SK-N-MC (cell line): ENCODE measurements at places on chromosomes 7 and 10.

GRCh38 chr10:69911613-69912528 is 110.2 kb downstream of the COL13A1 start:
- DNase-seq = no peak

GRCh38 chr10:72765051-72765745 is 73.3 kb downstream of the MCU start:
- DNase-seq = no peak

GRCh38 chr7:47649919-47650318 is 68.0 kb upstream of the TNS3 start:
- no peak for DNase-seq

DNA sequence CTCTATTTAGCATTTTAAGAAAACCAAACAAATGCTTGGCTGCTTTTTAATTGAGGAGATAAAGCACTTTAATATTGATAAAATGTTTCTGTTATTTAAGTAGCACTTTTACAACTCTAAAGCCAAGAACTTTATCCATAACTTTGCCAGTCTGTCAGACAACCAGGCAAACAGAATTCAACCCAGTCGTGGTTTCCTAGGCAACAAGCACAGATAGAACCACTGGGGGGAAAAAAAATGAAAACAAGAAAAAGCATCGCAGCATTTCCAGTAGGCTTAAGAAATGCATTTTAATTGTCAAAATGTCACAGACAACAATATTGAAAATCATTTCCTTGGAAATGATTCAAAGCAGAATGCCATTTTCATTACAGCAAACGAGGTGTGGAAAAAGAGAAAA is 323.4 kb downstream of the PARD3 start:
- DNase-seq = no peak

- no peak for DNase-seq
Measured at GRCh38 chr7:137999496-138000080, 2.3 kb downstream of the CREB3L2 start.

DNA sequence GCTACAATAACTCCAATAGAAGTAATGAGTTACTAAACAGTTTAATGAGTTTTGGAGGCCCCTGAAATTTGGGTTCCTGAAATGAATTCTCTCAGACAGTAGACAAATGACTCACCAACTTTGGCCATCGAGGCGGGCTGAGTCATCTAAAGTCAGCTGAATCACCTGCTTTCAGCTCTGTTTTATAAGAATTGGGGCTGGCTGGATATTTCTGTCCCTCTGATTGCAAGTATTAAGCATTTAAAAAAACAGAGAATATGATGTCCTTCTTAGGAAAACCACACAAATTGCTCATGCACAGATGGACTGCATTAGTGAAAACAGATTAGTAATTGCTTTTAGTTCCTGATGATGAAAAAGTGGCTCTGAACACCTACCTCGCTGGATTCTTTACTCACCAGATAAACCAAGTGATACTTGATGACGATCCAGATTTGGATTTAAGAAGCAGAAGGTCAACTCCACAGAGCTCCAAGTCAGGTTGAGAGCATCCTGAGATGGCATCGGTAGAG is 59.1 kb downstream of the ZNF365 start:
- DNase-seq = no peak

GRCh38 chr10:98138031-98138430 is 3.6 kb downstream of the R3HCC1L start:
- DNase-seq = no peak

DNA sequence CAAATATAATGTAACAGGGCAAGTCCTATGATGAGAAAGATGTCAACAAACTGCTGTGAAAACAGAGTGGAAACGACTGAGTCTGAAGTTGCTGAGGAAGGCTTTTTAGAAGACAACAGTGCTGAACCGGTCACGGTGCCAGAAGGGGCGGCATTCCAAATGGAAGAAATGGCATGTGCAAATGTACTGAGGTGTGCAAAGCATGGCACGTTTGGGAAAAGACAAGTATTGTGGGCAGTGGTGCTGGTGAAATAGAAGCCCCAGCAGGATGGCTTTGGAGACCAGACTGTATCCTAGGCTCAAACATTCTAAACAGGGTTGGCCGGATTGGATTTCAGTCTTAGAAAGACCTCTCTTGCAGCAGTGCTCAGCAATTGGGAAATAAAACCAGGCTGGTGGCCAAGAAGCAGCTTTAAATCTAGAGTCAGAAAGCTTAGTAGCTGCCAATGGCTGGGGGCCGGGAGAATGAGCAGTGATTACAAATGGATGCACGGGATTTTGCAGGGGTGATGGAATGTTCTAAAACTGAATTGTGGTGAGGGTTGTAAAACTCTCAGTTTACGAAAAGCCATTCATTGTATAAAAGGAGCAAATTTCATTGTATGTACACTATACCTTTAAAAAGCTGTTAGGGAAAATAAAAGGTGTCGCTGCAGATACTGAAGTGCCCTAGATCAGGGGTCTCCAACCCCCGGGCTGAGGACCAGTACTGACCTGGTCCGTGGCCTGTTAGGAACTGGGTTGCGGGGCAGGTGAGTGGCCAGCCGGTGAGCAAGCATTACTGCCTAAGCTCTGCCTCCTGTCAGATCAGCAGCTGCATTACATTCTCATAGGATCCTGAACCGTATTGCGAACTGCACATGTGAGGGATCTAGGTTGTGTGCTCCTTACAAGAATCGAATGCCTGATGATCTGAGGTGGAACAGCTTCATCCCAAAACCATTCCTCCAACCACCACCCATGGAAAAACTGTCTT is 141.6 kb downstream of the HIBADH start:
- no peak for DNase-seq

DNA sequence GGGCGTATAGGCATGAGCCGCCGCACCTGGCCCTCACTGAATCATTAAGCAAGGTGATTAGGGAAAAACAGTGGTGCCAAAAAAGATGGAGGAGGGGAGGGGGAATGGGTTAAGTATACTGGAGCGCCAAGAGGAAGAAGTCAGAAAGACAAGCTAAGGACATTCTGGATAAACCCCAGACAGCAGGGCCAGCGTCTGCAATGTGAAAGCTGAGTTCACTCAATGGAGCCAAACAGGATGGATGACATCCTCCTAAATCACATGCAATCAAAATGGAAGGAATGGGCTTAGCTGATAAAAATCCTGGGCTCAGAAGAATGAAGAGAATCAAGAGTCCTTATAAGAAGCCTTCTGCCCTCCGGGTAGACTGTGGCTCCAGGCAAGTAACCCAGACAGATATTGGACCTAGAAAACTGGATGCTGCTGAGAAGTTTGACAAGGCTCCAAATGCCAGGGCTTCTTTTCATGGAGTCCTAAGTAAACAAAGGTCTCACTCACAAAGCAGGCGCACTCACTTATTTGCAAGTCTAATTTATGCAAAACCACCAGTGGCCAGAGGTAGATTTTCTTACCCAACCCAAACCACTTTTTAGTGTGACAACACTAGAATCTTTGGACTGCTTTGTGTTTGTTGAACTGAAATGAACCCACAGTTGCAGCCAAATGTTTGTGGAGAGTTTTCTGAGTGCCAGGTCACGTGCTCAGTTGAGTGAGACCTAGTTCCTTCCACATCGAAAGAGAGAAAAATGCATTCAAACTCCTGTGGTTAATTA is 519.1 kb upstream of the AUTS2 start:
- DNase-seq = no peak

GRCh38 chr7:80440883-80441282 is 71.0 kb downstream of the GNAT3 start:
- no peak for DNase-seq

DNA sequence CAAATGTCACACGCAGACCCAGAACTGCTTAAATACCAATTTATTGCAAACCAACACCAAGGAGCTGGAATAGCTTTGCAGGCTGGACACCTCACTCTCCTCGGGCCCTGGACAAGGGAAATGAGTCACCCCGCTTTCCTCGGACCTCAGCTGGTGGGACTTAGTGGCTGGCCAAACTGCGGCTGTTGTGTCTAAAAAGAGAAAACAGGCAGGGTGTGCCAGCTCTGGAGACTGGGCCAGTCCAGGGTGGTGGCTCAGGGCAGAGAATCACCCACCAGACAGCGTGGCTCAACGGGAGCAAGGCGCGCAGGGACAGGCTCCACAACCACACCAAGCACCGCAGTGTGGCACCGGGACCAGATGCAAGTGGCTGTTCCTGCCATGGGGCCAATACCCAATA is 58.2 kb upstream of the CAMK2B start:
- no peak for DNase-seq

- DNase-seq = no peak
Measured at GRCh38 chr10:93875032-93875358, 18.8 kb upstream of the SLC35G1 start.

DNA sequence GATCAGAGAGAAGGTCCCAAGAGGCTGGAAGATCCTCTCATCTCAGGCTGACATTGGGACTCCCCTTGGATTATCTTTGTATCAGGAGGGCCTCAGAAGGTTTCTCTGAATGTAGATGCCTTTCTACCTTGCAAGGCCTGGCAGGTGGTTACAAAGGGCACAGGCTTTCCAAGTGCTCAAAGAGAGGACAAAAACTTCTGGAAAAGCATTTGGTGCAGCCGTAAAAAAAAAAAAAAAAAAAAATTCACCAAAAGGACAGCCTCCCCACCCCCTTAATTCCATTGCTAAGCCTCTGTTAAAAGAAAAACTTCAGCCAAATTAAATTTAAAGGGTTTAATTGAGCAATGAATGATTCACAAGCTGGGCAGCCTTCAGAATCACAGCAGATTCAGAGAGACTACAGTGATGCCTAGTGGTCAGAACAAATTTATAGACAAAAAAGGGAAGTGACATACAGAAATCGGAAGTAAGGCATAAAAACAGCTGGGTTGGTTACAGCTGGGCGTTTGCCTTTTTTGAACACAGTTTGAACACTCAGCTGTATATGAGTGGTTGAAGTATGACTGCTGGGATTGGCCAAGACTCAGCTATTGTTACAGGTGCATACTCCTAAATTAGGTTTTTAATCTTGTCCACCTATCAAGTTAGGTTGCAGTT is 42.5 kb upstream of the LRGUK start:
- DNase-seq = no peak

DNA sequence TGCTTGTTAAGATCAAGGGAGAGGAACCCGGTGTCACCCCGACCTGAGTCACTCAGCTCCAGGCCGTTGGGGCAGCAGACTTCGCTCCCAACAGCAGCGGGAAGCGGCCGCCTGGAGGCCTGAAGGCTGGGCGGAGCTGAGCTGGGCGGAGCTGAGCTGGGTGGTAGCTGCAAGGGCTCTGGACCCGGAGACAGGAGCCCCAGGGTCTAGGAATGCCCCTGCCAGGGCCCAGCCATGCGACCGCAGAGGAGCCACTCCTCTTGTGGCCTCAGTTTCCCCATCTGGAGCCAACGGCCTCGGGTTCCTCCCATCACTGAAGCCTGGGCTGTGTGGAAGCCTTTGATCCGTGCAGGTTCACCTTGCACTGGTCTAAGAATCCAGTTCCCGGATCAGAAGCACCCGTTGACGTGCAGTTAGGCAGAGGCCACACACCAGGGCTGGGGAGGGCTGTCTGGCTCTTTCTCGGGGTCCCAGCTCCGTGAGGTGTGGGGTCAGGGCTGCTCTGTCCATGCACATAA is 21.9 kb upstream of the DPYSL4 start:
- no peak for DNase-seq

GRCh38 chr7:112897839-112898431 is 107.7 kb upstream of the TMEM168 start:
- no peak for DNase-seq

- DNase-seq = no peak
Measured at GRCh38 chr7:129845178-129845971, 107.4 kb downstream of the UBE2H start.

DNA sequence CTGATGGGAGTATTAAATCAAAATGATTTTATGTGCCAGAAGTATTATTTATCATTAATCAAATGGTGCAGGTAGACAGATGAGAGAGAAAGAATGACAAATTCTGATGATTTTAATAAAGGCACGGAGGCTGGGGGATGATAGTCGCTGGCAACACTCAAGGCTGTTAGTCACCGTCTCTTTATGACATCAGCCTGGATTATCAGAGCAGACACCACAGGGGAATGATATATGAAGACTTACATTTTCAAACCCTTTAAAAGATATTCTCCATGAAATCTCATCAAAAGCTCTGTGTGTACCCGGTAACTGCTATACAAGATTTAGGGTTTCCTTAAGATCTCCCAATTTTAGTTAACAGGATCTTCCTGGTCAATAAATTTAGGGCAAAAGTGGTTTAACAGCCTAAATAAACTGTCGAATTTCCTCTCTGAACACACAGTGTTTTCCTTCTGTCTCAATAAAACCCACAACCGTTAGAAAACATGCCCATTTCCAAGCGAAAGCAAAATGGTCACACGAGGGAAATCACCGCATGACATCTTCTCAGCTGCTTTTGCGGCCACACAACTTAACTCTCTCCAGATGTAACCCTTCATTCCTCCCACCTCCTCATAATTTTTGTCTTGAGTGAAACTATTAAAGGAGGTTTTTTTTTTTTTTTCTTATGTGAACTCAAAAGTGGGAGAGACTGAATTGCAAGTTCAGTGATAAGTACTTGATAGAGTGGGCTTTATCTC is 133.2 kb upstream of the FAM171A1 start:
- DNase-seq = no peak

DNA sequence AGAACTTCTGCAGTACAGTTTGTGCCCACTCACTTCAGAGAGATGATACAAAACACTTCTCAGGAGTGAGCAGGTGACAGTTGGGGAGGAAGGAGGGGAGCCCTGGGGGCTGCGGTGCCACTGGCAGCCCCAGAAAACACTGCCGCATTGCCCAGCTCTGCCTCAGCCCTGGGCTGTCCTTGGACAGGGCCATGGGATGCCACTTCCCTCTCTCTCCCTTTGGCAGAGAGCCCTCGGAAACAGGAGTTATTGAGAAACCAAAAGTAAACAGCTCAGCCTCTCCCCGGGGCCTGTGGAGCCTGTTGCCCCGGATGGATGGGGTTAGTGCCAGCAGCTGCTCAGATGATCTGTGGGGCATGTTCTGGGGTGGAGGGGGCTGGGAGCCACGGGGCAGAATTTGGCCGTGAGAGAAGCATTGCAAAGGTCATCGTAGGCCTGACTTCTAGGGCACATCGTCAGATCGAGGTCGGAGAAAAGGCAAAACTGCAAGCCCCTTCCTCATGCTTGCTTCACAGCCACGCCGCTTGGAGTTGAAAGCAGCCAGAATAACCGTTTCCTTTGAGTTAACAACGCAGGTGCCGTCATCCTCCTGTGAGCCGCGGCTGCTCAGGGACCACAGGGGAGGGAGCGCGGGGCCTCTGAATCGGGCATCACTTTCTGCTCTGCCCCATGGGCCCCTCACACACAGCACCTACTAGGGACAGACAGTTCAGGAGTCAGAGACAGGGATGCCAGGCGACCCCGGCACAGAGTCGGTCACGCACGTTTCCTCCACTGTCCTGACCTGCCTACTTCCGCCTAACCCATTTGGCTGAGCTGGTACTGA is 256.4 kb downstream of the CAMK1D start:
- no peak for DNase-seq

DNA sequence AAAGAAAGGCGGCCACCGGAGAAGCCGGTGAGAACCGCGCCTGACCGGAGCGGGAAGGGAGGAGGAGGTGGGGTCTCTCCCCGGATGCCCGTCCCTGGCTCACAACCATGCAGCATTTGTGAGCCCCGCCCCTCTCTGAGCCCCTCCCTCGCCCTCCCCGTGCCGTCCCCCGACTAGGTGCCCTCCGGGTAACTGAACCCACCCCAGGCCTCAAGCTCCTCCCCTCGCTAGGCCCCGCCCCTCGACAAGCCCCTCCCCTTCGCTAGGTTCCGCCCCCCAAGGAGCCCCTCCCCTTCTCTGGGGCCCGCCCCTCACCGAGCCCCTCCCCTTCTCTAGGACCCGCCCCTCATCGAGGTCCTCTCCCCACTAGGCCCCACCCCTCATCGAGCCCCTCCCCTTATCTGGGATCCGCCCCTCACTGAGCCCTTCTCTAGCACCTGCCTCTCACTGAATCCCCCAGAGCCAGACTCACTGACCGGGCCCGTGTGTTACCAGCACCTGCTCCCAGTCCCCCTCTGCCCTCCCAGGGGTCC is 42.2 kb upstream of the HSPB1 start:
- DNase-seq = peak; percentile 55
